ENCODE measurements at places on chromosomes 7 and 10. TPM values are rescaled to one million over a fixed set of nuclear protein-coding genes. Genes with fewer than 3 reads are reported as not detected.
A peak's percentile ranks its signal among the peaks of the same experiment; 100 is the strongest.

DNA sequence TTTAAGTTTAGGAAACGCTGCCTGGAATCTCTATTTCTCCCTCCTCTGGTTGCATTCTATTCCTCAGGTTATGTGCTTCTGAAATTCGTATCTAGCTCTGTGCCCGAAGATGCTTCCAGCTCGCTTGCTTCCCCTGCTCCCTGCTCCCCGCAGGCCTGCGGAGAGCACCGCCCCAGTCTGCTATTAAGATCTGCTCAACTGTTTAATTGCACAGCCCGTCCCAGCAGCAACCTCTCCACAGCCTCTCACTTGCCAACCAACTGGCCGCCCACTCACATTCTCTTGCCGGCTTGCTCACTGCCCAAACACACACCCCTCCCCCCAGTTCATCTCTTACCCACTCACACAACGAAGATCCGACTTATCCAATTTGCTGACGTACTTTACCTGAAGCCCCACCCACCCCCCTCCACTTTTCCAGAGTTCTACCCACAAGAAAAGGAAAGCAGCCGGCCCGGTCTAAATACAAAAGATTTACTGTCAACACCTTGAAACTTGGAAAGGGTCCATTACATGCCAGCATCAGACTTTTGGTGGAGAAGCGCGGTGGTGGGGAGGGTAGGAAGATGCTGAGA lies 167.3 kb upstream of the KLF14 start:
- no peak for DNase-seq

The PDK4 gene
- 0.39 TPM for total RNA-seq

DNA sequence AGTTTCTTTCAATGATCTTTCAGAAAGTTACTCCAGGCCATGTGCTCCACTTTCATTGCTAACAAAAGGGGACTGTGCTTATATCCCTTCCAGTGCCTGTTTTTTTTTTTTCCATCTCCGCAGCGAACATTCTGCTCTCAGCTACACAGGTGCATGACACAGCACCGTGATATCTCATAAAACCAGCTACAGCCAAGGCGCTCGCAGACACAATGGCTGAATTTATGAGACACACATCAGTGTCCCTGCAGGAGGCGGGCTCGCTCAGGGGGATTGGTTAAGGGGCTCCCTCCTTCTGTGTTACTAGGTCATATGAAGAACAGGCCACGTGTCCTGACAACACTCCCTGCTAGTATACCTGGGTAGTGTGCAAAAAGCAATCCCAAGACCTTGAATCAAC lies 245.5 kb downstream of the SKAP2 start:
- DNase-seq = no peak

DNA sequence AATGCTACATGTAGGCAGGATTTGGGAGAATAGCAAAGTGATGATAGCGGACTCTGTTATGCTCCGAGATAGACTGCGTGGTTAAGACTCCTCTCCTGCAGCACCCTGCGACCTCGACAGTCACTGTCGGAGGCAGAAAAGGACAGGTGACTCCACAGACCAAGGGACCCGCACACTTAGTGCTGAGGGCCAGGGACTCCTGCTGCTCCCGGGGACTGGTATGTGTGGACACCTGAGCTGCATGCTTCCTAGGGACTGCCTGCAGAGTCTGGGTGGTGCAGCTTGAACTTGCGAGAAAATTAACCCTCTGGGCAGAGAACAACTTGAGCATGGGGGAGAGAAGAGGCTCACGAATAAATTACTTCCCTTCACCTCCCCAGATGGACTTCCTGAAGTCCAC lies 407.1 kb upstream of the PFKP start:
- DNase-seq = no peak

DNA sequence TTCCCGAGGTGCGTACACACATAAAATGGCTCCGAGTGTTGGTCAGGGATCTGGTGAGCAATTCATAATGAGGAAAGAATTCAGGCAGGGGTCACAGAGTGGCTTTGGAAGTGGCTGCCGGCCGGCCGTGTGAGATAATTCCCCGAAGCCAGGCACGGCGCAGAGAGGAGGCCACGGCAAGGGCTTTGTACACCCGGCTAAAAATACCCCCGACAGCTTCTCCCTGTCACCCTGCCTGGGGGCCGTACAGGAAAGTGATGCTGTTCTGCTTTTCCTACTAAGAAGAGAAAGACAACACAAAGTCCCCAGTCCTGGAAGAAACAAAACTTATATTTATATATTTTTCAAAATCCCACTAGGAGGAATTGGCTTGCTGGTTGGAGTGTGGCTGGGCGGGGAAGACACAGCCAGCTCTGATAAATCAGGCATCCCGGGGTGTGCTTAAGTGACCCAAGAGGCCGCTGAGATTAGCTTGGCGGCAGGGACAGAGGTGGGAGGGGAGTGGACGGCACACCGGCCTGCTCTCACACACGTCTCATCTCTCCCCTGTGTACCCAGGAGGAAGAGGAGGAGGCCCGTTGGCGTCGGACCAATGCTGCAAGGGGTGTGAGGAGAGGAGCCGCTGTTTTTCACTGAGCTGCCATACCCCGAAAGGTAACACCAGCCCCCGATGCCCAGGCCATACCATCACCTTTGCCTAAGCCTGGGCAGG lies 70.5 kb downstream of the ZMIZ1 start:
- no peak for DNase-seq

The LIPN gene
- not detected for total RNA-seq

- no peak for DNase-seq
Measured at GRCh38 chr10:73444457-73444856, 11.1 kb upstream of the MSS51 start.

- DNase-seq = no peak
Measured at GRCh38 chr10:44933451-44934321, 22.5 kb downstream of the TMEM72 start.

DNA sequence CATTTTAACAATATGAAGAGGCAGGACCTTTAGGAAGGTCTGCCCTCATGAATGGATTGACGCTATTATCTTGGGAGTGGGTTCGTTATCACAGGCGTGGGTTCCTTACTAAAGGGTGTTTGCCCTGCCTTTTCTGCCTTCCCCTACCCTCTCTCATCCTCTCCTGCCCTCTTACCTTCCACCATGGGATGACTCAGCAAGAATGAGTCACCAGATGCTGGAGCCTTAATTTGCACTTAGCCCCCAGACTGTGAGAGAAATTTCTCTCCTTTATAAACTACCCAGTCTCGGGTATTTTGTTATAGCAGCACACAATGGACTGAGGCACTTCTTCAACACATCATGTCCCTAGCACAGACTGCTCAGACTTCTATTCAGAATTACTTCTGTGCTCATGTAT lies 31.4 kb upstream of the ZNF32 start:
- DNase-seq = no peak

DNA sequence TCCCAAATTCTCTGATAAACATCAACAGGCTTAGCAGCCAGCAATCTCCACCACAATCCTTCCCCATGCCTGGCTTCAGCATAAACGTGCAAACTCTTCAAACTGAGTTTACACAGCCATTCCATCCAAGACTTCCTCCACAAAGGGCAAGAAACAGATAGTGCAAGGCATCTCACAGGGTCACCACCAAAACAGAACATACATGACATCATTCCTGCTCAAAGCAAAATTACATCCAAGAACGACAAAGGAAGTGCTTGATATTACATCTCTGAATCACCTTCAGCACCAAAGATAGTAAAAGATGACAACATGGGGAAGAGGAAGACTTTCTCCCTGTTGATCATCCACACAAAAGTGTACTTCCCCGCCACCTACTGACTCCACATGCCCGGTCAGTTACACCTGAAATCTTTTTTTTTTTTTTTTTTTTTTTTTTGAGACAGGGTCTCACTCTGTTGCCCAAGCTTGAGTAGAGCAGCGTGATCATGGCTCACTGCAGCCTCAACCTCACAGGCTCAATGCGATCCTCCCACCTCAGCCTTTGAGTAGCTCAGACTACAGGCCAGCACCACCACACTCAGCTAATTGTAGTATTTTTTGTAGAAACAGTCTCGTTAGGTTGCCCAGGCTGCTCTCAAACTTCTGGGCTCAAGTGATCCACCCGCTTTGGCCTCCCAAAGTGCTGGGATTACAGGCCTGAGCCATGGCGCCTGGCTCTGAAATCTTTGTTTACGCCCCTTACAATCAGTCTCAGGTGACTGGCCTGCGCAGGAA lies 127.5 kb downstream of the PARD3 start:
- DNase-seq = no peak

The CPA4 gene
- total RNA-seq = not detected

DNA sequence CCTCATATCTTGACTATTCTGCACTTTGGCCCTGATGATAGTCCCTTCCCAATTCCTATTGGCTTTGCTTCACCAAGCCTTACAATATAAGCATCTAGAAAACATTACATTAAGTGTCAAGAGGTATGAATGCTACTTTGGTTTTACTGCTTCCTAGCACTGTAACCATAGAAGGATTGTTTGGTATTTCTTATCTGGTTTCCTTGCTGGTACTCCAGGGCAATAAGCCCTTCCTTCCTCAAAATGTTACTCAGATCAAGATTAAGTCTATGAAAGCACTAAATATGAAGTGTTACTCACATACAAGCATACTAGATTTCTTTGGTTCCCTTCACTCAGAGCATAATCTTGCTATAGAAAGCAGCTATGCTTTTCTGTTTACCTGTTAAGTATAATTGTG lies 492.5 kb downstream of the ETV1 start:
- no peak for DNase-seq

DNA sequence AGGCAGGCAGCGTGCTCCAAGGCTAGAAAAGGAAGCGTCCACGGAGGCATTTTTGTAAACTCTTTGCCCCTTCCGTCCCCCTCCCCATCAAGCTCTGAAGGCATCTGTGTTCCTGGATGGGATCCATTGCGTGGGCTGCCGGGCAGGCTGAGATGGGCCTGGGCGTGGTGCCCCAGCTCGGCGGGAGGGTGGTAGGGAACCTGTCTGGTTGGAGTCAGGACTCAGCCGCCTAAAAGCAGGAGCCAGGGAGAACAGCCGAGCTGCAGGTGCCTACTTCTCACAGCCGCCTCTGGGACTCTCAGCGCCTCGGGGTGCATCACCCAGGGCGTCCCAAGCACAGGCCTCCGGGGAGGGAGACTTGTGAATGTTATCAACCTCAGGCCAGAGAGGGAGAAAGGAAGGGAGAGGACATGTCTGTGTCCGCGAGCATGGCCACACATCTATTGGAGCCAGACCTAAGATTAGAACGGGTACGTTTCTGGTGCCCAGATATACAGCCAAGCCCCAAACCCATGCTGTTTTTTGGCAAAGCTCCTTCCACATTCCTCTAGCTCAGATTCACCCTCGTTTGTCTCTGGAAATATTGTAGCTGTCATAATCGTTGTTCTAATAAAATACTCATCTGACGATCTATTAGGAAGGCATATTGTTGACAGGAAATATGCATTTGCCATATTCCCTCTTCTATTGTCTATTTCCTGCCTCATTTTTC lies 48.6 kb upstream of the CTBP2 start:
- no peak for DNase-seq

DNA sequence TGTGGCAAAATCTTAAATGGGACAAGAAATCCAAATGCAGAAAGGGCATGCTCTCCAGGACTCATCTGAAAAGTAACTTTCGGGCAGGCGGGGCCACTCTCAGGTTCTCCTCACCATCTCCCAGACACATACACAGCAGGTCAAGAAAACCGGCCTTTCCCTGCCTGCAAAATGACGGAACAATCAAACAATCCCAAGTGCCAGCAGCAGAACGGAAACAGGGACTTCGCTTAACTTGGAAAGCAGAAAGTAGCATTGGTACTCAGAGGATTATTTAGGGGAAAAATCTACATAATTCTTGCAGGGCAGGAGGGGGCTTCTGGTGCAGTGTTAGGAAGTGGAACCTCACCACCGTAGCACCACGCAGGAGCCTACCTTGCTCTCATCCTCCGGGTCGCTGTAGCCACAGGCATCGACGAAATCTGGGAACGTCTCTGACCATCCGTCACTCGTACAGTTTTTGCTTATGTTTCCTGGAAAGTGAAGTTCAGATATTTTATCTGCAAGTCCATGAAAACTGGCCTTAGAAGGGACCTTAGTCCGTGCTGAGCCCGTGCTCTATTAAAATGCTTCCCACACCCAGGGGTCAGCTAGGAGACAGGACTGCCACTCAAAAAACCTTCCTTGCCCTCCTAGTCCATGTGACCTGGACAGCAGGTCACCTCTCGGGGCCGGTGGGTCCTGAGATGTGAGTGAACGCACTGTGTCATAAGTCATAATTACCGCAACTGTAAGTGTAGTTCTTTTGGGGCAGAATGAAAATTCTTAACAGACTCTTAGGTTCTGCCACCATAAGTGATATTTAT lies 41.1 kb downstream of the VIPR2 start:
- DNase-seq = peak; percentile 4

The ACTR1A gene
- 67.6 TPM for total RNA-seq

The ENTPD1 gene
- total RNA-seq = 11.6 TPM
